ENCODE measurements at places on chromosomes 5 and 9. TPM values are rescaled to one million over a fixed set of nuclear protein-coding genes. Genes with fewer than 3 reads are reported as not detected.

The ECPAS gene
- total RNA-seq = 69.6 TPM

The AIF1L gene
- total RNA-seq = 16.4 TPM

The ROR2 gene
- total RNA-seq = under 0.01 TPM

The GPR150 gene
- 0.30 TPM for total RNA-seq

The MUSK gene
- total RNA-seq = under 0.01 TPM

The GCNT1 gene
- total RNA-seq = 55.2 TPM

The ATP10B gene
- total RNA-seq = not detected

The GARIN3 gene
- not detected for total RNA-seq

The EGFLAM gene
- total RNA-seq = 1.9 TPM
